ENCODE measurements at places on chromosomes 5 and 9. TPM values are rescaled to one million over a fixed set of nuclear protein-coding genes. Genes with fewer than 3 reads are reported as not detected.

The IL33 gene
- total RNA-seq = not detected

DNA sequence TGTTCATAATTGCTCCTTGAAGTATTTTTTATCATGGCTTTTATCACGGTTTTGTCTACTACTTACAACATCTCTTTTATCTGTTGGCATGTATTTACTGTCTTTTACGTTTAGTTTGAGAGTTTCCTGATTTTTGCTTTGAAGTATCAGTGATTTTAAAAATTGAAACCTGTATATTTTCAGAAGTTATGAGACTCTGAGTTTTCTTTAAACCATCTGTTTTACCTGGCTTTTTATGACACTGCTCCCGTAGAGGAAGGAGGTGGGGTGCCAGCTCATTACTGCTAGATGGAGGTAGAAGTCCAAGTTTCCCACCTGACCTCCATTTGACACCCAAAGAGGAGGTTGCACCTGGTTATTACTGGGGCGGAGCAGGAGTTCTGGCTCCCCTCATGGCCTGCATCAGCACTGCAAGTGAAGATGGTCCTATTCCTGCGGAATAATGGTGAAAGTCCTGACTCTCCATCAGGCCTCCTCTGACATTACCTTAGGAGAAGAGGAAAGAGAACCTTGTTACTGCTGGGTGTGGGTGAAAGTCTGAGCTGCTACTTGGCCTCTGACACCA lies 10.0 kb upstream of the ZNF131 start:
- no peaks in the 10 kb centered on the region for H3K36me3 ChIP-seq
- H3K27me3 ChIP-seq = no peaks in the 10 kb centered on the region
- H3K4me1 ChIP-seq = peaks cover 36% of the 10 kb centered on the region
- no peak for DNase-seq
- H3K27ac ChIP-seq = peak overlapping the region; percentile 51
- H3K4me3 ChIP-seq = no peak overlapping the region

DNA sequence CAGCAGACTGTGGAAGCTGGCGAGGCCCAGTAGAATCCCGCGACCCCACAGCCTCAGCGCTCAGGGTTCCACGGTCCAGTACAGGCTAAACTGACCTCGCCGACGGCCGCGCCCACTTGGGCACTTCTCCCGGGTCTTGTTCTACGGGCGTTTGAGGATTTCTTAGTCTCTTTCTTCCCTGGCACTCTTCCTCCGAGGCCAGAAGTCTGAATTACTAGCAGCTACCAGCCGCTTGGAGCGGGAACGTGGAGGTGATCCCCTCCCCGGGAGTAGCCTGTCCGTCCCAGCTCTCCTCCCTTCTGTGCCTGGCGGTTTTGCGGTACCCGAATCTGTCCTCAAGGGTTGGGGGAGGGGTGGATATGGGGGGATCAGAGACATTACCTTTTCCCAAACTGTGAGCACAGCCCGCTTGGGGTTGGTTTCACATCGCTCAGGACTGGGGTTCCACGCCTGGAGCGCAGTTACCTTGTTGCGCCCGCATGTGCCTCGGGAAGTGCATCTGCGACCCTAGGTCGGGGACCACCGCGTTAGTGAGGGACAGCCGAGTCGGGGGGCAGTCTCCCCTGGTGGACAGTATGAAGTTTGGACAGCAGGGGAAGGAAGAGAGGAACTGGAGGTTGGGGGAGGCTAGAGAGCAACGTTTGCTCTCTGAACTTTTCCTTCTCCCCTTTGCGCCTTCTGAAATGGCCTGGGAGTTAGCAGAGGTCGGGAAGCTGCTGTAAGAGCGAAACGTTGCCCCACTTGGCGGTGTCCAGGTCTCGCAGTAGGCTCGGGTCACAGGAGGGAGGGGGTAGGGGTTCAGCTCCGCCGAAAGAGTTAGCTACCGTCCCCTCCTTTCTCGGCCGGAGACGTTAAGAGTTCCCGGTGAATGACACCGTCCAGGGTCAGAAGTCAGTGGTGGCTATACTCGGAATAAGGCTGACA lies 190.8 kb downstream of the MEF2C start:
- DNase-seq = no peak
- H3K4me1 ChIP-seq = peaks cover 7% of the 10 kb centered on the region
- no peak overlapping the region for H3K27ac ChIP-seq
- H3K27me3 ChIP-seq = peaks cover 86% of the 10 kb centered on the region

The MTX3 gene
- 18.0 TPM for total RNA-seq

The UBAC1 gene
- 47.2 TPM for total RNA-seq

GRCh38 chr5:165906871-165907270 lies 2384.6 kb upstream of the WWC1 start:
- no peak overlapping the region for H3K4me3 ChIP-seq
- no peak for DNase-seq
- H3K27me3 ChIP-seq = no peaks in the 10 kb centered on the region
- H3K27ac ChIP-seq = no peak overlapping the region
- H3K4me1 ChIP-seq = no peaks in the 10 kb centered on the region

DNA sequence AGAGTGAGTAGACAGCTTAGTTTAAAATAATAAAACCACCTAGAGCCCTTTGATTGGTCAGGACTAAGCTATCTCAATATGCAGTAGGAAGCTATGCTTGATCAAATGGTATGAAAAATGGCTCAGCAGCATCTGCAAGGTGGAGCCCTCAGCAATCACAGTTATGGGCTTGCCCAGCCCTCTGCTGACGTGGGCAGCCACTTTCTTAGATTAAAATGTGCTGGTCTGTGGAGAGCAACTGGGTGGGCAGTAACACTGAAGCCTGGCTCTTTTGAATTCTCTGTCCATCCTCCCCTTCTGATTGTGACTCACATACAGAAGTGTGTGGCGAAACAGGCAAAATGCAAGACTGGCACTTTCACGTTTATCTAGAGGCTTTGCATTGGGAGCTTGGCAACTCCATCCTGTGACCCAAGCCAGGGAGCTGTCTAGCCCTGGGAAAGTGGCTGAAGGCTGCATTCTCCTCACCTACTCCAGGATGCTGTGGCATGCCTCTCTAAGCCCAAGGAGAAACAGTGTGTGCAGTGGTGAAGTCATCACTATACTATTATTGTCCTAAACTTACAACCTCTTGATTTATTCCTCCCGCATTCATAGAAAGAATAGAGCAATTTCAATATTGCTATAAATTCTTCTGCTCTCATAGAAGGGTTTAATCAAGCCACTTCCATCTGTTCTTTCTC lies 61.1 kb downstream of the MED10 start:
- no peak overlapping the region for H3K27ac ChIP-seq
- H3K4me3 ChIP-seq = no peak overlapping the region
- H3K36me3 ChIP-seq = no peaks in the 10 kb centered on the region
- no peaks in the 10 kb centered on the region for H3K27me3 ChIP-seq

DNA sequence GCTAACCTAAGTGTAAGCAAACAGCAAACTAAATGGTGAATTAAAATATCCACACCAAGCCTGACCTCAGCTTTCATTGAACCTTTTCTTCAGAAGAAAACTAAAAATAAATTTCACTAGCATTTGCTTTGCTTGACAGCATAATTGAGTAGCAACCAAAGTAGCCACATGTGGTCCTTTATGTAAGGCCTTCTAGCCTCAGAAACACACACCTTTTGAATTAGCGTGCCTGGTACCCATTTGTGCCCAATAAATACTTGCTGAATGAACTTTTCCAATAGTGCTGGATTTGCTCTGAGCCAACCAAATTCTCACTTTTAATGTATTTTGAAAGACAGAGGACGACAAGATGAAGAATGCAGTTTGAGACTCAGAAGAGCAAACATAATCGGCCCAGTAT lies 2.1 kb upstream of the NIPBL start:
- DNase-seq = no peak
- peaks cover 37% of the 10 kb centered on the region for H3K4me1 ChIP-seq
- peak overlapping the region; percentile 97 for H3K27ac ChIP-seq
- H3K27me3 ChIP-seq = no peaks in the 10 kb centered on the region
- H3K4me3 ChIP-seq = peak overlapping the region; percentile 87
- H3K36me3 ChIP-seq = peaks cover 29% of the 10 kb centered on the region

- no peak overlapping the region for H3K27ac ChIP-seq
- H3K27me3 ChIP-seq = peaks cover 7% of the 10 kb centered on the region
- no peaks in the 10 kb centered on the region for H3K4me1 ChIP-seq
Observed at GRCh38 chr5:149002053-149002452, 60.8 kb downstream of the SH3TC2 start.

DNA sequence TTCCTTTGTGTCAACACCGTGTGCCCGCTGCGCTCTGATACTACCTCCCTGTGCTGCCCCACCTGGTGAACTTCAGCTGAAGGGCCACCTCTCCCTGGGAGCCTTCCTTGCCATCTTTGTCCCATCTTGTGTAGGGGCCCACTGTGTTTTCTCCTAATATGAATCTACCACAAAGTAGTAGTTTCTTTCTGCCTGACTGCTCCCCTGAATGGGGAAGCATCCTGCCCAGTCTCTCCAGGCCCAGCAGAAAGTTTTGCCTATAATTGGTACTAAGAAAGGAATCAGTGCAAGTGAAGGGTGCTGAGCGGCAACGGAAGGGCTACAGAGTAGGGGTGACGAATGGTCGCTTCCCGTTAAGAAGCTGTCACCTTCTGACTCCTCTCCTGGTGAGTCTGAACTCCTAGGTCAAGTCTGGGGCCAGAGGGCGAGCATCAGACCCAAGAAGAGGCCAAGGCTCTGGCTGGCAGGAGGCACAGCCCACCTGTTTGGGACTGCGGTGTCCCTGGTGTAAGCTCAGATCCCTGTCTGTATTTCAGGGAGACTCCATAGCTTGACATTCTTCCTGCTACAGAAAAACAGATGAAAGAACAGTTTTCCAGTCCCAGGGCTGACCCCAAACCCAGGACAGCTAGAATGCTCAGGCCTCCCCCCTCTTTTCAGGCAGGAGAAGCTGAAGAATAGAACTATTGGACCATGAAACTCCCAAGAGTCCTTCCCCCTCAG lies 24.1 kb downstream of the WWC1 start:
- H3K4me1 ChIP-seq = no peaks in the 10 kb centered on the region
- no peaks in the 10 kb centered on the region for H3K36me3 ChIP-seq
- DNase-seq = no peak

GRCh38 chr9:129850821-129851550 lies 15.7 kb downstream of the USP20 start:
- H3K36me3 ChIP-seq = peaks cover 55% of the 10 kb centered on the region
- H3K4me1 ChIP-seq = peaks cover 28% of the 10 kb centered on the region
- no peak overlapping the region for H3K4me3 ChIP-seq
- H3K27ac ChIP-seq = no peak overlapping the region
- H3K27me3 ChIP-seq = no peaks in the 10 kb centered on the region
- DNase-seq = no peak

DNA sequence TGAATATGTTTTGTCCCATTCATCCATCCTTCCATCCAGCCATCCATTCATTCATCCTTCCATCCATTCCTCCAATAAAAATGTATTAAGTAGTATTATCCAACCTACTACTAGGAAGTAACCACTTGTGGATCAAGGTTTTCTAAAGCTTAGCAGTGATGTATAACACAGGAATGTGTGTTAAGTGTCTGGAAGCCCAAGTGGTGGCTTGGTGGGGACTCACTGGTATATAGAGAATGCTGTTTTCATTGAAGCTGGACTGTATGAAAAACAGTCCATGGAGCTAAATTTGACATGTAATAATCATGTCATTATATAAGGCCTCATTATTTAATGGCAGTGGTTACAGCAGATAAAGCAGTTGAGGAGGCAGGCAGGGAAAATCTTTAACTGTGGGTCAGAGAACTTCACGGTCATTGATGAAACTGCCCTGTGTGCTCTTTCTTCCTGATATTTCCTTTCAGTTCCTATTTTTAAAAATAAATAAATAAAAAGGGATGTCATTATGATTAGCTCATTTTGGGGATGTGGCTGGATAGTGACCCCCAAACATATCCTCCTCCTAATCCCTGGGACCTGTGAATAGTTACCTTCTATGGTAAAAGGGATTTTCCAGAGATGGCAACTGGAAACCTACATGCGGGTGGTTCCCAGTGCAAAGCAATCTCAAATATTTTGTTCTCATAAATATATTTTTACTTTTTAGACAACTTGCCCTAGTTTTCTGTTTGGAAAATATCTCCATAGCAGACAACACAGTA lies 82.3 kb downstream of the DAPK1 start:
- H3K4me1 ChIP-seq = no peaks in the 10 kb centered on the region
- no peaks in the 10 kb centered on the region for H3K36me3 ChIP-seq
- peaks cover 1% of the 10 kb centered on the region for H3K27me3 ChIP-seq
- no peak overlapping the region for H3K4me3 ChIP-seq

The CSF1R gene
- total RNA-seq = 0.27 TPM

GRCh38 chr9:30697958-30698357 lies 1686.5 kb upstream of the ACO1 start:
- no peaks in the 10 kb centered on the region for H3K36me3 ChIP-seq
- H3K27ac ChIP-seq = no peak overlapping the region
- no peak overlapping the region for H3K4me3 ChIP-seq
- no peak for DNase-seq

The TJP2 gene
- total RNA-seq = 11.9 TPM

GRCh38 chr9:70285246-70285645 lies 26.5 kb downstream of the SMC5 start:
- no peaks in the 10 kb centered on the region for H3K27me3 ChIP-seq
- no peak overlapping the region for H3K4me3 ChIP-seq

GRCh38 chr5:176609724-176610434 lies at the start of gene GPRIN1:
Gene GPRIN1 (minus strand): TSS chr5:176610156. CDS start chr5:176599834, 10,322 bp downstream.
- peaks cover 33% of the 10 kb centered on the region for H3K27me3 ChIP-seq
- peaks cover 13% of the 10 kb centered on the region for H3K4me1 ChIP-seq
- no peaks in the 10 kb centered on the region for H3K36me3 ChIP-seq
- DNase-seq = peak; percentile 63

The ATP10B gene
- not detected for total RNA-seq

- no peak overlapping the region for H3K27ac ChIP-seq
- H3K27me3 ChIP-seq = no peaks in the 10 kb centered on the region
- H3K4me1 ChIP-seq = no peaks in the 10 kb centered on the region
- DNase-seq = no peak
Observed at GRCh38 chr9:27924502-27924901, 351.2 kb upstream of the C9orf72 start.

The SPINK13 gene
- total RNA-seq = not detected

- H3K27ac ChIP-seq = peak overlapping the region; percentile 62
Observed at GRCh38 chr5:151126199-151126645, 31.4 kb downstream of the ANXA6 start.

DNA sequence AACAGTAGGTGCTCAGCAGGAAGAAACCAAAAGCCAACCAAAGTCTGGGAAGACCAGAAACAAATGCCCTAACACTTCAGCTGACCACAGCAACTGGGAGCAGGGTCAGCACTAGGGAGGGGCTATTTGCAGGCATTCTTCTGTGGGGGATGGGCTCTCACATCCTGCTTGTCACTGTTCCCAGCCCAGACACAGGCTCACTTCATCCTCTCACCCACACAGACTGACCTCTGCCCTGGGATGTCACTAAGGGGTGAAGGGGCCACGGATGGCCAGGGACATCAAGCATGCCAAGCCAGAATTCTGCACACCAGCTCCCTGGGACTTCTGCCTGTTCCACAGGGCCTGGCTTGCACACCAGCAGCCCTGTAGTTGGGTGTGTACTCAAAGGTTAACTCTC lies 28.7 kb downstream of the GFRA3 start:
- peaks cover 8% of the 10 kb centered on the region for H3K4me1 ChIP-seq
- H3K36me3 ChIP-seq = no peaks in the 10 kb centered on the region
- DNase-seq = no peak
- no peak overlapping the region for H3K27ac ChIP-seq
- H3K4me3 ChIP-seq = no peak overlapping the region
- H3K27me3 ChIP-seq = peaks cover 33% of the 10 kb centered on the region

- H3K36me3 ChIP-seq = no peaks in the 10 kb centered on the region
- H3K4me3 ChIP-seq = no peak overlapping the region
- no peaks in the 10 kb centered on the region for H3K4me1 ChIP-seq
- no peak overlapping the region for H3K27ac ChIP-seq
- no peak for DNase-seq
- H3K27me3 ChIP-seq = no peaks in the 10 kb centered on the region
Observed at GRCh38 chr5:15679161-15679560, 179.2 kb downstream of the FBXL7 start.
